Activated CD4-positive, alpha-beta memory T cell treated with anti-CD3 and anti-CD28 coated beads, Interleukin-2, amount 10 ng/mL, durations not matched to agents 7 days and 5 days (primary cell): ENCODE measurements at places on chromosomes 11 and 22. TPM values are rescaled to one million over a fixed set of nuclear protein-coding genes. Genes with fewer than 3 reads are reported as not detected.

The GPR83 gene
- 0.08 TPM for total RNA-seq

The CRYBB3 gene
- 0.40 TPM for total RNA-seq

- DNase-seq, result no peak
Measured at GRCh38 chr11:7555052-7555699, 41.4 kb downstream of the PPFIBP2 start.

The ISX gene
- not detected for total RNA-seq

- no peak for DNase-seq
Measured at GRCh38 chr11:109547356-109548027, 125.5 kb downstream of the C11orf87 start.

- DNase-seq, result no peak
Measured at GRCh38 chr11:13169709-13170108, 107.9 kb upstream of the BMAL1 start.
